ENCODE measurements at places on chromosomes 16 and 17.

GRCh38 chr17:9175700-9176467 is 154.6 kb downstream of the NTN1 start:
- no peak for DNase-seq

DNA sequence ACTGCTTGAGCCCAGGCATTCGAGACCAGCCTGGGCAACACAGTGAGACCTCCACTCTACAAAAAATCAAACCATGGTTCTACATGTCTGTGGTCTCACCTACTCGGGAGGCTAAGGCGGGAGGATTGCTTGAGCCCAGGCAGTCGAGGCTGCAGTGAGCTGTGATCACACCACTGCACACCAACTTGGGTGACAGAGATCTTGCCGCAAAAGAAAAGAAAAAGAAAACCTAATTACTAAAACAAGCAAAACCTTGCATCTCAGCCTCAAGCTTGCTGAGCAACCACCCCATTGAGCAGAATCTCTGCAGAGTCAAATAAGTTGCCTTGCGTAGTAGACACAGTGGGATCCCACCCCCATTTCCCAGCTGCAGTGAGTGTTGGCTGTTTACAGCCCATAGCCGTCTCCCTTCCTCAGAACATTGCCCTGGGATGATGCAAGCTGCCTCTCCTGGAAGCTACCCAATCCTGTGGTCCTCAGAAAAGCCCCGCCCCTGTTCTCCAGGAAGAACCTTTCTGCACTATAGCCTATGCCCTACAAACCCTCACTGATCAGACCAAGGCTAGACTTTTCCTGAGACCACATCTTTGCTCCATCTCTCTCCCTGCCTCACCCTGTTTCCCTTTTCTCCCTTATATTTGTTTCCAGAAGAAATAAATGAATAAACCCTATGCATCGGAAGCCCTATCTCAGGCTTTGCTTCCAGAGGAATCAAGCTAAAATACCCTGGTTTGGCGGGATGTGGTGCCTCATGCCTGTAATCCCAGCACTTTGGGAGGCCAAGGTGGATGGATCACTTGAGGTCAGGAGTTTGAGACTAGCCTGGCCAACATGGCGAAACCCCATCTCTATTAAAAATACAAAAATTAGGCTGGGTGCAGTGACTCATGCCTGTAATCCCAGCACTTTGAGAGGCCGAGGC is 16.7 kb upstream of the ERN2 start:
- DNase-seq: peak; percentile 47

GRCh38 chr17:58356231-58356630 is 4.2 kb upstream of the SUPT4H1 start:
- DNase-seq: no peak

- no peak for DNase-seq
Observed at GRCh38 chr17:9520649-9521048, 55.0 kb downstream of the STX8 start.

GRCh38 chr17:78486946-78487680 is 90.1 kb downstream of the DNAH17 start:
- no peak for DNase-seq

DNA sequence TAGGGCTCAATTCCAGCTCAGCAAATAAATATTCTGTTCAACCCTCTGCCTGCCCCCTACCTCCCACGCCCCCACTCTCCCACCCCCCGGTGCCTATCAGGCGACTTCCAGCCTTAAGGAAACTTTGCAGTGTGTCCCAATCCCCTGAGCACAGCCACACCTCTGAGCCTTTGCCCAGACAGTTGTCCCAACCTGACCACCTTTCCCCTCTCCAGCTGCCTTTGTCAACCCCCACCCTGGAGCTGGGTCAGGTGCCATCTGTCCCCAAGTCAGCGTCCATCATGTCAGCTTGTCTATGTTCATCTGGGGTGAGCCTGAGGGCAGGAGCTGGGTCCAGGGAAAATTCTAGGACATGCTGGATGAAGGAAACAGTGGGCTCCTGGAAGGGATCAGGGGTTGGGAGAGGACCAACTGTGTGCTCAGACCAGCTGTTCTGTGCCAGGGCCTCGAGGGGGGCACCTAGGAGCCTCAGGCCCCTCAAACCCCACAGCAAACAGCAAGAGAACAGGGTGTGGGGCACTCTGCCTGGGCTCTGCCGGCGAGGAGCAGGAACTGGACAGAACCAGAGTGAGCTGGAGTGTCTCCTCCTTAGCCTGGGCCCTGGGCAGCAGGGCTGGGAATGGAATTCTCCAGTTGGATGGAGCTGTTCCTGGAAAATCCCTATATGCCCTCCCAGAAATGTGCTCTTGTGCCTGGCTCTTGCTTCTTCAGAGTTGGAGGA is 17.8 kb downstream of the CDH16 start:
- peak; percentile 26 for DNase-seq

DNA sequence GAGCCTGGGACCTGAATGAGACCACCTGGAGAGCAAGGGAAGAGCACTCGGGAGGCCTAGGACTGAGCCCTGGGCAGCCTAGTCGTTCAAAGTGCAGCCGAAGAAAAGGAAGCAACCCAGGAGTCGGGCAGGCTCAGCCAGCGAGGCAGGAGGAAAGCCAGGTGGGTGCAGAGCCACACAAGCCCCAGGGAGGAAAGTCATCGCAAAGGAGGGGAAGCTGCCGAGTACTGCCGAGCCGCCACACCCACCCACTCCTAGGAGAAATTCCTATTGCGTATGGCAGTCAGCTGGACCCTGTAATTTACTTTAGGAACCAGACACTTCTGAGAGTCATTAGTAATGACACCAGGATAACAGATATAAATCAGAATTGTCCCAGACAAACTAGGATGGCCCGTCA is 187.6 kb downstream of the KATNIP start:
- no peak for DNase-seq

DNA sequence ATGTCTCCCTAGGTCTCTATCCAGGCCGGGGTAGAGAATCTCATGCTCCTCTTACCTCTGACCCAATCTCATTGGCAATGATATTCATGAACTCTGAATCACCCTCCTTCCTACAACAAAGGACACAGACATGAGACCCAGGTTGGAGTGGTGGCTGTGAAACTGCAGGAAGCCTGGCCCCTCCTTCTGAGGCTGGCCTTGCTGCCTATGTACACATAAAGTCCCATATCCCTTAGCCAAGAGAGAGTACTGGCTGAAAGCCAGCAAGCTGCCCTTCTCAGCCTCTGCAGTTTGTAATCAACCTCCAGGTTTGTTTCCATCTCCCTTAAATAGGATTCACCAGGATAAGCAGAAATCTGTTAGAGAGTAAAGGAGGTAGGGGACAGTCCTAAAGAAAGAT is 10.6 kb downstream of the AARSD1 start:
- no peak for DNase-seq

GRCh38 chr16:84117494-84117843 is 727 bp upstream of the MBTPS1 start:
- no peak for DNase-seq
